ENCODE measurements at places on chromosomes 6 and 20.
A peak's percentile ranks its signal among the peaks of the same experiment; 100 is the strongest.

DNA sequence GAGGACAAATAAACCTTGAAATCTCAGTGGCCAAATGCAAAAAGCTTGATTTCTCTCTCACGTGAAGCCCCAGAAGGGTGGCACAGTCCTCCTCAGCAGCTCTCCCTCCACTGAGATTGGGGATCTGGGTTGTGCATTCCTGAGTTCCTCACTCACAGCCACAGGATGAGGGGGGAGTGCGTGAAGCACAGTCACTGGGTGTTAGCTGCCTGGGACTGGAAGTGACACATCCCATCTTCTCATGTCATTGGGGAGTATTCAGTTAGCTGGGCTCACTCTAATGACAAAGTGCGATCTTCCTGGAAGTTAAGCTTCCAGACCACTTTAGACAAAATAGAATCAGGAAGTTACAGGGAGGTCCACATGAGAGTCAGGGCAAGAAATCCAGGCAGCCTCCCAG is 192.2 kb upstream of the LRFN2 start:
- DNase-seq: no peak

GRCh38 chr6:3285049-3285639 is 26.4 kb downstream of the PSMG4 start:
- no peak for DNase-seq

DNA sequence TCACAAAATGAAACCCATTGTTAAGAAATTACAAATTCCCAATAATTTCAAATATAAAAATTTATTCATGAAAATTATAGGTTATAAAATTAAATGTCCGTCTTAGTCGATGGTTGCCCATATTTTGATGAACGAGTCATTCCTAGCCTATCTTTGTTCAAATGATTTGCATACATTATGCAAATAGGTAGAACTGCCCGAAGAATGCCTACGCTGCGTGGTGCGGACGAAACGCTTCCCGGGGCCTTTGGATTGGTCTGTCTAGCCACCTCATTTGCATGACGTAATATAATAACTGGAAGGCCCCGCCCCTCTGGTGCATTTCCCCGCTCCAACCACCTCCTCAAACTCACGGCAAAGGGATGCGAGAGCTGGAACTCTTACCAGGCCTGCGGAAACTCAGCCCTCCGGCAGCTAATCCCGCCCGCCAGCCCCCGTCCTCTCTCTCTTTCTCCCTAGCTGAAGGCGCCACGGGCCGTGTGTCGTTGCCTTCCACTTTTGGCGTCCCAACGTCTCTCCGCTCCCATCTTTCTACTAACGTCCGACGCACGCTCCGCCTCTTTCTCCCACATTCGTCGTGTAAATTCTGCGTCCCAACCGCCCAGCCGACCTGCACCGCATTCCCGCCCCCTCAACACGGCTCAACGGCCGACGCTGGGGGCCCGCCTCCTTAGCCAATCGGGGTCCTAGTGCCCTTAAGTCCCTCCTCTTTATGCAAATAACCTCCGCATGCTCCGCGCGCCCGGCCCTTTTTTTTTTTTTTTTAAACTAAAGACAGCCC is 520 bp upstream of the PRRC2A start:
- peak; percentile 99 for DNase-seq

- DNase-seq: no peak
Measured at GRCh38 chr20:61024390-61024789, 227.7 kb upstream of the CDH4 start.

DNA sequence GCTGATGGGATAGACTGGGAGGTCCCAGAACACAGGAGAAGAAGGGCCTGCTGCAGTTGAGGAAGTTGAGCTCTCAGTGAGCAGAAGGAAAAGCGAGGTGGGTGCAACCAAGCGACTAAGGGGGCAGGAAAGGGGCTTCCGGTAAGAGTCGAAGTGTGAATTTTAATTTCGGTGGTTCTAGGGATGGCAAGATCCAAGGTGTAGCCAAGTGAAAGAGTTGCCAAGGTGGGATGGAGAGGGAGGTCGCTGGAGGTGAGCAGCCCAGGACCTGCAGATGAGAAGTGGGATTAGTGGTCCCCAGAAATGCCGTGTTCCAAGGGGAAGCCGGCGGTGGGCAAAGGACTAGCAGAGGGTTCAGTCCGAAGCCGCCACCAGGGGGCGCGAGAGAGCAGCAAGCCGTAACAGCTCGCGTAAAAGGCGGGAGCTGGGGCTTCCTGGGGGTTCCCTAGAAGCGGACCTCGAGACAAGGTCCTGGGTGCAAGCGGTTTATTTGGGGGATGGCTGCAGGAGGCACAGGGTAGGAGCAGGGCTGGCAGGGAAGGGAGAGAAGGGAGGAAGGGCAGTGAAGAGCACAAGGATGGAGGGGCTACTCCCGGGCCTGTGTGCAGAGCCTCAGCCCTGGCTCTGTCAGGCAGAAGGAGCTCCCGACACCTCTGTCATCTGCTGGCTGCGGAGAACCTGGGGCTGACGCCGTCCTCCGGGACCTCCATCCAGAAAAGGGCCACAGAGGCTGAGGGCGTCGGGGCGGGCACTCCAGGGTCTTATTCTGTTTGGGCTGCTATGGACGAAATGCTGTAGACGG is 103.6 kb downstream of the PAX1 start:
- peak; percentile 31 for DNase-seq

DNA sequence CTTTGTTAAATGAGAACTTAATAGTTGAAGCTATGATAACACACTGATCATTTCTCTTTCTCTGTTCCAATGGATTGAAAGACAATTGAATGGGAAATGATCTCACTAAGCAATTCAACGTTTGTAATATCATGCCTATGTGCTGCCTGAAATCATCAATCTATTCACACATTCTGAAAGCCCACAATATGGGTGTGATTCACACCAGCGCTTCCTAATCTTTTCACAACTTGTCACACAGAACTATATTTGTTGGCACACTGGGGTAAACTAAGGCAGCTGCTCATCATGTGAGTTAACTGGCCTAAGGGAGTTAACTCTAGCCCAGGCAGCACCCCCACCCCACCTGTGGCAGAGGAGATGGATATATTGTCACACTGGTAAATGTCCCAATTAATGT is 37.1 kb upstream of the UTRN start:
- no peak for DNase-seq

DNA sequence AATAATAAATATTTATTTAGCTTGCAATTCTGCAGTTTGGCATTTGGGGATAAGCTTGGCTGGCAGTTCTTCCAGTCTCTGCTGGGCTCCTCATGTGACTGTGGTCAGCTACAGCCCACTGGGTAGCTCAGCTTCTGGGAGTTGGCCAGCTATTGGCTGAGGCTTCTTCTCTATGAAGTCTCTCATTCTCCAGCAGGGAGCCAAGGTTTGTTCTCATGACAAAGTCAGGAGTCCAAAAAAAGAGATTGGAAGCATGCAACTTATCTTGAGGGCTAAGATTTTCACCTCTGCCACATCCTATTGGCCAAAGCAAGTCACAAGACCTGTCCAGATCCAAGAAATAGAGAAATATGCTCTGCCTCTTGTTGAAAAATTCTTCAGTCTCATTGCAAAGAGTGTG is 94.6 kb downstream of the SNAP25 start:
- no peak for DNase-seq

- DNase-seq: no peak
Measured at GRCh38 chr6:143478479-143479062, 28.0 kb downstream of the PEX3 start.

- DNase-seq: no peak
Measured at GRCh38 chr20:47672886-47673670, 112.2 kb downstream of the SULF2 start.

- DNase-seq: peak; percentile 90
Measured at GRCh38 chr20:44594730-44595129, 12.4 kb downstream of the PKIG start.

GRCh38 chr6:41467061-41467460 is 79.1 kb upstream of the FOXP4 start:
- DNase-seq: no peak

- peak; percentile 72 for DNase-seq
Measured at GRCh38 chr6:25017932-25018567, 82.3 kb upstream of the RIPOR2 start.

DNA sequence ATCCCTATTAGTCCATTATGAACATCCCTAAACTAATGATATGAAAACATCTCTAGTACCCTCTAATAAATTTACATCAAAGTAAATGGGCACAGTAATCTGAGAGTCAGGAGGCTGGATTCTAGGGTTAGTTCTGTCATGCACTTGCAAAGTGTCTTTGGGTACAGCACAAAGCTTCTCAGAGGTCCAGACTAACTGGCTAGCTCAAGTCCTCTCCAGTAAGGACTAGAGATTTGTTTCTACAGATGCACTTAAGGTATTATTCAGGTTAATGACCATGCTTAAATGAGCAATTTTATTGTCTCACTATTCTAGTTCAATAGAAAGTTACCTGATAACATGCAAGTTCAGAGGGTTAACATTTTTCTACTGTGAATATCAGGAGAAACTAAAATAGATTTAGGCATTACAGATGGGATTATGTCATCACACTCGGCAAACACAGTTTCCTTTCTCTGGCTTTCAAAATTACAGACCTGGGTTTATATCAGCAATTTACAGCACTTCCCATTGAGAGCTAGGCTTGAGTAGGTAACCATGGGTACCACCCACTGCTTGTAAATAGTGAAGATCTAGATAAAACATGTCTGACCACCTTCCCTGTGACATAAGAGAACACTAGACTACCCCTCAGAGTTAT is 402.9 kb upstream of the RUNX2 start:
- peak; percentile 47 for DNase-seq

DNA sequence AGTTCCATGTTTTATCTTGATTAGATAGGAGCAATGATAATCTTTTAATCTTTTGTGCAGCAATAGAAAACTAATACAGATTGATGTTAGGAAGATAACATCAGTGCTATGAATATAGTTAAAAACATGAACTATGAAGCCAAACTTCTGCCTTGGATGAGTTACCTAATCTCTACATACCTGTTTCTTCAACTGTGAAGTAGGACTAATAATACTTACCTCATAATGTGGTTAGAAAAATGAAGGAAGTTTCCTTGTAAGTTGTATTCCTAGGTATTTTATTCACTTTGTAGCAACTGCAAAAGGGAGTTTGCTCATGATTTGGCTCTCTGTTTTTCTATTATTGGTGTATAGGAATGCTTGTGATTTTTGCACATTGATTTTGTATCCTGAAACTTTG is 111.9 kb downstream of the FRK start:
- DNase-seq: no peak

GRCh38 chr20:56328861-56329260 is 29.9 kb upstream of the FAM210B start:
- DNase-seq: peak; percentile 22

DNA sequence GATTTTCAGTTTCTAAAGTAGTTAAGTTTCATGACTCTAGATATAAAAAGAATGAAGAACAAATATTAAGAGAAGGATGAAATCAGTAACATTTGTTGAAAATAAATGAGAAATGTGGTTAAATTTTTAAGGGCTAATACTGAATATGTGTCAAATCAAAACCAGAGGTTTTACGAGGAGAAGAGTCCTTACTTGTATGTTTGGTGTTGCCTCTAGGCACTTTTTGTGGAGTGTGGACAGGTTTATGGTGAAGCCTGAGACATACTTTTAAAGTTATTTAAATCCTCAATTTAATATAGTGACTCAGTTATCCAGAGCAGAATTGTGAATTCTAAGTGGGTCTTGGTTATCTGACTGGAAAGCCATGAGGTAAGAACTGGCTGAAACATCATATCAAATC is 68.7 kb downstream of the COL19A1 start:
- DNase-seq: no peak

- DNase-seq: no peak
Measured at GRCh38 chr6:16153211-16153820, 24.4 kb downstream of the MYLIP start.

DNA sequence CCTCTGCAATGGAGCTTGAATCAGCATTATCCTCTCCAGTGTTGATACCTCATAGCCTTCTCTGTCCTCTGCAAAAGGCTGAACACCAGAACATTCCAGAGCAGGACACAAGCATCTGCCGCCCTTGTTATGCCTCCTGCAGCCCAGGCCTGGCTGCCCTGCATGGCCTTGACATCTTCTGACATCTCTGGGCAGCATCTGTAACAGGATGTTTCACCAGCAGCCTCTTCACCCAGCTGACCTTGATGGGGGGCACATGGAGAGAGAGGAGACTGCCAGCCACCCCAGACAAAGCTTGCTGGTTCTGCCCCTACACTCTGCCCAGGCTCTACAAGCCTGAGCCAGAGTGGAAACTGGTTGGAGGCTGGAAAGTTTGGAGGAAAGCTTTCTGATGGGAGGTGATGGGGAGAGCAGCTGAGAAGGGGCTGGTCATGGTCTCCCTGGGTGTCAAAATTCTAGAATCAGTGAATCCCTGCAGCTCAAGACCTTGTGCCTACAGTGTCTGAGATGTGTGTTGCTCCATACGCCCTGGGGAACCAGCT is 145.1 kb downstream of the MRPL14 start:
- DNase-seq: no peak

- no peak for DNase-seq
Measured at GRCh38 chr20:40009542-40009941, 679.5 kb downstream of the MAFB start.

- DNase-seq: no peak
Measured at GRCh38 chr6:157268835-157269234, 54.5 kb downstream of the TMEM242 start.

GRCh38 chr20:51338692-51339440 is 203.7 kb downstream of the NFATC2 start:
- DNase-seq: peak; percentile 80

DNA sequence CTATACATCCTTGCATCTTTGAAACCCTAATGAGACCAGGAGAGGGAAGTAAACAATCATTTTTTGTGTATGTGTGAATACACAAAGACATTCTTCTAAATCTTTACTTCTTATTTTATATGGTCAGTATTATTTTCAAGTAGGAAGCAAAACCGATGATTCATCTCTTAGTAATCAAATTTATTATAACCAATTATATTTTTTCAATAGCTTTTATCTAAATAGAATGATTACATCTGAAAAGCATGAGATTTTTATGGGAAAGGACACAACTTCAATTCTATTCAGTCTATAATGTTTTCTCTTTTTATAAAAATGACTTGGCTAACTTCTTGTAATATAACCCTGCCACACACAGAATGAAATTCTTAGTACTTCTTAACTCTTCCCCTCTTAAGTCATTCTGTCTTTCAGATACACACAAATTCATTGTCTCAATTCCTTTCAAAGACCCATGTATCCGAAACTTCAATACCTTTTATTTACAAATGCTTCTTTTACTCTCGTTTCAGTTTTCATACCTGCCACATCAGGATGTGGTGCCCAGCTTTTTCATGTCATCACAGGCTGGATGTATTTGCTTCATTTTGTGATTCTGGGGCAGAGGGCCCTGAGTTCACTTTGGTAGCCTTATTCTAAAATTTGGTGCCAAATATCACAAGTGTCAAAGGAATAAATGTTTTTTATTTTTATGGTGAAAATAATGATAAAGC is 227.0 kb downstream of the PHF3 start:
- DNase-seq: no peak

- no peak for DNase-seq
Measured at GRCh38 chr20:25541676-25542075, 43.7 kb downstream of the NINL start.

GRCh38 chr6:154522576-154522975 is 12.1 kb upstream of the CNKSR3 start:
- no peak for DNase-seq

Data from hematopoietic multipotent progenitor cell treated with erythropoietin and hydrocortisone succinate and interleukin-3 and kit ligand, for 8 days (in vitro differentiated cells).